ENCODE measurements at places on chromosomes 2 and 18. TPM values are rescaled to one million over a fixed set of nuclear protein-coding genes. Genes with fewer than 3 reads are reported as not detected.

Gene HRH4
- total RNA-seq, result not detected

Gene DYNAP
- not detected for total RNA-seq

Gene SLC9A2
- not detected for total RNA-seq

DNA sequence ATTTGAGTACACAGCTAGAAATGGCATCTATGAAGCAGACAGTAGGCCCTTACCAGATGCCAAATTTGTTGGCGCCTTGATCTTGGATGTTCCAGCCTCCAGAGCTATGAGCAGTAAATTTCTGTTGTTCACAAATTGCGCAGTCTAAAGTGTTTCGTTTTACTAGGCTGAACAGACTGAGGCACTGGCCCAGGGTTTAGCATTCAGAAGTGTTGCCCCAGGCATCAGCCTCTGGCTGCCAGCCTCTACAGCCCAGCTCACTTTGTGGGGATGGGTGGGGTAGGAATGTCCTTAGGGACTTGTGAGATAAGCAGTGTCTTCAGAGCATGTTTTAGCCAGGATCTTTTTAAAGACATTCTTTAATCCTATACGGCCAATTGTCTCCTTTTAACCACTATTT, 51.5 kb upstream of the MGAT5 start:
- H3K4me1 ChIP-seq, result peaks cover 26% of the 10 kb centered on the region
- H3K4me3 ChIP-seq, result no peak overlapping the region
- no peaks in the 10 kb centered on the region for H3K27me3 ChIP-seq
- H3K27ac ChIP-seq, result no peak overlapping the region

DNA sequence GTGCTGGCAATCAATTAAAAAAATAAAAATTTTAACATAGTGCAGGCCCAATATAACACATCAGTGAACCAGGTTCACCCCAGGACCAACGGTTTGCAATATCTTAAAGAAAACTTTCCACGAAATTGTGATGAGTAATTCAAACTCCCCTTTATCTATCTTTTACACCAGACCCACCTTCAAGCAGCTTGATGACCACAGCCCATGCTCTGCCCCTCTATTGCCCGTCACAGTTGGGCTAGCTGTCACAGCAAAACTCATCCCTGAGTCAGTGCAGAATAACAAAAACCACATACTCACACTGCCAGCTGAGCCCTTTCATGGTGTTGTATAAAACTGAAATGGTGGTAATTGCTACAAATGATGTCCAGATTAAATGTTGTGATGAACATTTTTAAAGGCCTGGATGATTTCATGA, 112.5 kb upstream of the CREB1 start:
- peaks cover 10% of the 10 kb centered on the region for H3K4me1 ChIP-seq
- H3K27ac ChIP-seq, result no peak overlapping the region
- DNase-seq, result peak; percentile 55
- H3K4me3 ChIP-seq, result no peak overlapping the region

DNA sequence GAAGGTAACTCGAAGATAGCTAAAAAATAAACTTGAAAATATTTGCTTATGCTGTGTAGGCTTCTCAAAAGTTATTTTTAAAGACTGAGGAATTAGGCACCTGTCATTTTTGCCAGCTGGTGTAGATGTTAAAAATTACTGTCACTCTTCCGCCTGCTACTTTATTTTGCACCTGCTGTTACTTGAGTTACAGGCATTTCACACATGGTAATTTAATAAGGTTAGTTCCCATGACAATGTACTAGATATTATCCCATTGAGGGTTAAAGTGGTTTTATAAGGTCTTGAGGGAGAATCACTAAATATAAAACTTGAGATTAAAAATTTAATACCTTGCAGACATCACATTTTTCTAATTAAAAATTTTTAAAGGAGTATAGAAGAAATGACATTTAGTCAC, 26.6 kb downstream of the MYL1 start:
- no peaks in the 10 kb centered on the region for H3K4me1 ChIP-seq
- H3K36me3 ChIP-seq, result no peaks in the 10 kb centered on the region
- H3K27me3 ChIP-seq, result no peaks in the 10 kb centered on the region
- no peak for DNase-seq

DNA sequence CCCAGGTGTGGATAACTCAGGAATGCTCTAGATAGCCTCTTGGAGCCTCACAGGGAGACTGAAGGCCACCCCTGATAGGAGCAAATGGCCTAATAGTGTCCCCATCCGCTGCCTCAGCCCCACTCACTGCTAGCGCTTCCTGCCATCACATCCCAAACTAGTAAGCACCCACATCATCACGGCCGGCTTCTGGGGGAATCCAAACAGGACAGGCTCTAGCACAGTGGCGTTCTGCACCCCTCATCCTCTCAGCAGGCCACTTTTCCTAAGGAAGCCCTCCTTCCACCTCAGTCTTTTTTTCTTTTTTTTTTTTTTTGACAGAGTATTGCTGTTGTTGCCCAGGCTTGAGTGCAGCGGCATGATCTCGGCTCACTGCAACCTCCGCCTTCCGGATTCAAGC, 6.3 kb upstream of the AMER3 start:
- H3K4me3 ChIP-seq, result no peak overlapping the region
- DNase-seq, result no peak
- H3K4me1 ChIP-seq, result no peaks in the 10 kb centered on the region

DNA sequence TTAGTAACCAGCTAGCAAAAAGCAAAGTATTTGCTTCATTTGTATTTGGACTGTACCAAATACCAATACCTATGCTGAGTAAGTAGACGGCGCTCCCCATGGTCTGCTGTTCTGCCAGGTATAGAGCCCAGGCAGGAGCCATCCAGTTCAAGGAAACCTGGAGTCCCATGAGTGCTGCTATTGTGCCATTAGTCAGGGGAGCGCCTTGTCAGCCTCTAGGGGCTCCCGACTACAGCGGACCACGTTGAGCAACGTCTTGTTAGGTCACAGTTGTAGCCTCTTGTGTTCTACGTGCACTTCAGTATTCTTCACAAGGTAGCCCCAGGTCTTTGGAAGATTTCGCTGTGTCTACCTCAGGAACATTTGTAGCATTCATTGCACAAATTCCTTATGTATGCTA, 21.6 kb upstream of the SLC9A2 start:
- no peak overlapping the region for H3K27ac ChIP-seq
- H3K36me3 ChIP-seq, result no peaks in the 10 kb centered on the region
- H3K4me1 ChIP-seq, result no peaks in the 10 kb centered on the region
- H3K4me3 ChIP-seq, result no peak overlapping the region
- H3K27me3 ChIP-seq, result peaks cover 17% of the 10 kb centered on the region

Data from GM23248 (cell line).